ENCODE measurements at places on chromosomes 3 and 15. TPM values are rescaled to one million over a fixed set of nuclear protein-coding genes. Genes with fewer than 3 reads are reported as not detected.

Gene TM4SF18
- 5.1 TPM for total RNA-seq

Gene TM6SF1
- 1.6 TPM for total RNA-seq

DNA sequence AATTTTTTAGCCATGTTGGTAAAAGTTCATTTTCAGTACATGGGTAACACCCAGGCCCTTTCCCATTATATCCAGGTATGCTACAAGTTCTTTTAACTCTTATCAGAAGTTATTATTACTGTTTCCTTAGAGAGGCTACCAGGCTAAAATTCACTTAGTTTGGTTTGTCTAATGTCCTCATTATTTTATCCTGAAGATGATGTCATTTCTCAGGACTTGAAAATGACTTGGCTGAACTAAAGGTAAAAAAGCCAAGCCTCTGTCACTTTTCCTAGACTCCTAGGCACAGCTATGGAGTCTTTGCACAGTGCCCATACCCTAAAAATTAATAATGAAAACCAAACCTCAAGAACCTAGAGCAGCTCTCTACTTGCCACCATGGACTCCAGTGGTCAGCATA, 4.1 kb downstream of the ELL3 start:
- no peak for DNase-seq

- no peak for DNase-seq
These were observed 214.3 kb downstream of the SQOR start for GRCh38 chr15:45849136-45849535.

Gene ACTC1
- total RNA-seq = 0.08 TPM

DNA sequence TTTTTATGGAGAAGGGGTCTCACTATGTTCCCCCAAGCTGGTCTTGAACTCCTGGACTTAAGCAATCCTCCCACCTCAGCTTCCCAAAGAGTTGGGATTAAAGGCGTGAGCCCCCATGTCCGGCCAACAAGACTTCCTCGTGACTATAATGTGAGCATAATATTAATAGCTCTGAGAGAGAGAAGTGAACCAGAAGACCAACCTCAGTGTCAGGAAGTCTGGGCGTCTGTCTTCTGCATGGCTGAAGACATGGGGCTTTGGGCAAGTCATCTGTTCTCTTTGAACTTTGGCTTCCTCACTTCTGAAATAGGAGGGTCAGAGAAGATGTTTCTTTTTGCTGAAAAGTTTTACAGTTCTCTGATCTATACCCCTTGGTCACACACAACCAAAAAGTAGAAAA, 92.1 kb downstream of the SLC49A4 start:
- DNase-seq = no peak

Gene MAP6D1
- total RNA-seq = 0.19 TPM

DNA sequence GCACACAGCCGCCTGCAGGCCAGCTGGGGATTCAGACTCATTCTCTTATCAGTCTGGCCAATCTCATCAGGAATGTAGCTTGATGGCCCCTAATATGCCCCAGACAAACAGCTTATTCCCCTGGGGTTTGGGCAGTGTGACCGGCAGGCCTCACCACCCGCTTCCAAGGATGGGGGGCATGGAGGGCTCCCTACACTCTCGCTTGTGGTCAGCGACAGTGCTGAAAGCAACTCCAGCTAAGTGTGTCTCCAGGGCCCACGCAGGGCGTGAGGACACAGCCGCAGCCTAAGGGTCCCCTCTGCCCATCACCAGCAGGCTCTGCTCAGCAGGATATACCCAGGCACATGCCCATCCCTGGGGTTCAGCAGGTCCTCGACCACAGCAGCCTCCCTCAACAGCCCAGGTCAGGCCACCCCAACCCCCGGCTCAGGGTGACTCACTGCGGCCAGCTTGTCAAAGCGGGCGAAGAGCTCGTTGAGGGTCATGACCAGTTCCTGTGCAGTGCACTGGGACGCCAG, 116.7 kb downstream of the ADCY5 start:
- DNase-seq = no peak

- no peak for DNase-seq
These were observed 25.6 kb downstream of the ACAN start for GRCh38 chr15:88828791-88829190.

Gene SLC51B
- 0.25 TPM for total RNA-seq

DNA sequence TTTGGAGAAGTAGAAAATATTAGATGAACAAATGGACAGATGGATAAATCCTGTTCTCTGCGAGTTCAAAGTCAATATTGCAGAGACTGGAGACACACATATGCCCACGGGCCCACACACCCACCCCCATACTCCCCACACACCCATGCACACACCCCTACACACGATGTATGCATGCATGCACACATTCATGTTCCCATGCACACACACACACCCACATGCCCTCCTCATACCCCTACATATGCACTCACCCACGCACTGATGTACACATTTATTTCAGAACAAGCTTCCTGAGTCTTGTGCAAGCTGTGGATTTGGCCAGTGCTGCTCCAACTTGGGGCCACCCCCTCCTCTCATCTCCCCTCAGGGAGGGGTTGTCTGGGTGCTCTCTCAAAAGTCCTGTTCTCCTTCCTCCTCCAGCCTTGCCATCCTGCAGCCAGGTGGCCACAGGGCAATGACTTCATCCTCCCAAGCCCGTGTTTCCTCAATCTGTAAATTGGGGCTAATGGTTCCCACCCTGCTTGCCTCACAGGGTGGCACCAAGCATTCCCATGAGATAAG, 16.4 kb downstream of the MAPKAPK3 start:
- DNase-seq = no peak

GRCh38 chr3:63582943-63583500, 69.5 kb upstream of the SNTN start:
- DNase-seq = no peak

DNA sequence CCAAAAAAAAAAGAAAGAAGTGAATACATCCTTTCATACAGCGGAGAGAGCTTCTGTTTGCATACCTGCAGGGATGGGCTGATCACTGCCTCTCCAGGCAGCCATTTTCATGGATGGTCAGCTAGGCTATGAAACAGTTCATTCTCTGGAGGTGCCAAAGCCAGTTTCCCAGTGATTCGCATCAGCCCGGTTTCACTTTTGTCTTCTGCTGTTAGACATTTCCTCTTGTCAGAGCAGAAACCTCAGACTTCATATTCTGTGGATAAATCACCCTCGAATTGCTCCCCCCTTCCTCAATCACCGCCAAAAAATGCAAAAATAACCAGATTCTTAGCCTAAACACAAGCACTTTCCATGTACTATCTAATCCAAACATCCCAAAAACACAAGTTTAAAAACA, 225.6 kb downstream of the ADAMTS9 start:
- no peak for DNase-seq

Gene SLC6A1
- total RNA-seq = 26.2 TPM
